K562 (cell line): ENCODE measurements at places on chromosomes 5 and 9. TPM values are rescaled to one million over a fixed set of nuclear protein-coding genes. Genes with fewer than 3 reads are reported as not detected.

DNA sequence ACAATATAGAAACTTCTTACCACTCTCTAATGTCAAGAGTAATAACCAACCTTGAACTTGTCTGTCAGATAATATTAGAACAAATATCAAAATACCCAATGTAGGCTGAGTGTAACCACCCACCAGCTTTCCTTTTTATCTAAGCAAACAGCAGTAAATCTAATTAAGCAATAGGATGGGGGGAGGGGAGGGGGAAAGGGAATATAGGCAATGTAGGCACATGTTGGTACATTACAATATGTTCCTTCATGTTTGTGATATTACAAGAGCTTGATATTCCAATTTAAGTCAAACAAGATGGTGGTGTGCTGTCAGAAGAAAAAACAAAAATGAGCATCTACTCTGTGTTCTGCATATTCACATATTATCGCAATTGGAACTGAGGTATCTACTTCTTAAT lies 158.2 kb downstream of the DENND1A start:
- no peak for DNase-seq

DNA sequence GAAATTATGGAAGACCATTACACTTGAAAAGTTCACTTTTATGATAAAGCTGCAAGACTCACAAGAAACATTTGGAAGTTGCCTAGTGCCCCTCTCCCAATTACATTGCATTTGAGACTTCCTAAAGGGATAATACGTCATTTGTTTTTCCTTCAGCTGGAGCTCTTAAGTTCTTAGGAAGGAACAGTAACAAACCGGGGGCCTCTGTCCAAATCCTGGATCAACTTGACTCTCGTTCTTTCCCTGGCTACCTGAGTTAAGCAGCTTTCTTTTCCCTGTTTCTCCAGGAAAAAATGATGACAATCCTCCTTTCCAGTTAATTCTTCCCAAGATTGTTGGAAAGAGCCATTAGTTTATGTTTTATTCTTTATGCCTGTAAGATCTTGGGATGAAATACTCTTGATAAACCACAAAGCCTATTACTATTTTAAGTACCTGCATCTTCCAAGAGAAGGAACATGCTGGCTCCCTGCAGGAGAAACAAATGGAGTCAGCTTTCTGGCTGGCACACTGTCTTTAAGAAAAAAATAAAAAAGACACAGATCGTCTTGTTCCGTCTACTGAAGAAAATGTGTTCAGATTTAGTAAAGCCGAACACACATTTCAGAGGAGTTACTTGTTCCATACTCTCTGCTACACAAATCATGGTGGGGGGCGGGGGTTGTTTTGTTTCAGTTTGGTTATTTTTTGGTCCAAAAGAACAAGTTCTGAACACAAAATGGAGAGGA lies 297.9 kb downstream of the EFNA5 start:
- DNase-seq, result no peak

GRCh38 chr5:4361753-4362152 lies 766.1 kb downstream of the IRX1 start:
- DNase-seq, result no peak

DNA sequence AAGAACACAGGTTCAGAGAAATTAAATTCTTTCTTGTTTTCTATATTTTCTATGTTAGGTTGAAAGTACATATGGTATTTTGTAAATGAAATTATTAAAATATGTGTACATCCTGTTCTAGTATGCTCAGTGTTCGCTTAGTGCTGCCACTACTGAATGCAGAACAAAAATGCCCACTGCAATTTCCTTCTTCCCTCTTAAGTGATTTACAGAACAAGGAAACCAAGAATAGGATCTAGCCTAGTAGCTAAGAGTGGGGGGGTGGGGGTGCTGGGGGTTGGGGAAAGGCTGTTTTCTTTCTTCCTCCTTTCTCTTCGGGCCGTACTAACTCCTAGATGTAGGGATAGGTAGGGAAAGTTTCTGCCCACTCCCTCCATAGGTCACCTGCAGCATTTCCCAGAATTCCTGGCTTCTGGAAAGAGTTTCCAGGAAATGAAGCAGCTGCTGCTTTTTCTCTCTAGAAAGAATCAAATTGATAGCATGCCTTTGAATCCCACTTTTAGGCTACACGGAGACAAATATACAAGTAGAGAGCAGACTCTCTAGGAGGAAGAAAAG lies 15.7 kb downstream of the SPATA9 start:
- DNase-seq, result no peak

GRCh38 chr5:42020788-42021530 lies 95.9 kb downstream of the FBXO4 start:
- DNase-seq, result no peak

DNA sequence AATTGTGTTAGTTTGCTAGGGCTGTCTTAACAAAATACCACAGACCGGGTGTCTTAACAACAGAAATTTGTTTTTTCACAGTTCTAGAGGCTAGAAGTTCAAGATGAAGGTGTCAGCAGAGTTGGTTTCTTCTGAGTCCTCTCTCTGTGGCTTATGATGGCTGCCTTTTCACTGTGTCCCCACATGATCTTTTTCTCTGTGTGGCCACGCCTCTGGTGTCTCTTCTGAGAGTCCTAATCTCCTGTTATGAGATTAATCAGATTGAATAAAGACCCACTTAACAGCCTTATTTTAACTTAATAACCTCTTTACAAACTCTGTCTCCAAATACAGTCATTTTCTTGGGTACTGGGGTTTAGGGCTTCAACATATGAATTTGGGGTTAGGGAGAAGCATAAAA lies 561.1 kb downstream of the NR2F1-AS1 start:
- no peak for DNase-seq

GRCh38 chr9:29799227-29799626 lies 2225.9 kb upstream of the C9orf72 start:
- DNase-seq, result no peak

- DNase-seq, result no peak
Measured at GRCh38 chr5:65086234-65086890, 317.6 kb downstream of the CWC27 start.

DNA sequence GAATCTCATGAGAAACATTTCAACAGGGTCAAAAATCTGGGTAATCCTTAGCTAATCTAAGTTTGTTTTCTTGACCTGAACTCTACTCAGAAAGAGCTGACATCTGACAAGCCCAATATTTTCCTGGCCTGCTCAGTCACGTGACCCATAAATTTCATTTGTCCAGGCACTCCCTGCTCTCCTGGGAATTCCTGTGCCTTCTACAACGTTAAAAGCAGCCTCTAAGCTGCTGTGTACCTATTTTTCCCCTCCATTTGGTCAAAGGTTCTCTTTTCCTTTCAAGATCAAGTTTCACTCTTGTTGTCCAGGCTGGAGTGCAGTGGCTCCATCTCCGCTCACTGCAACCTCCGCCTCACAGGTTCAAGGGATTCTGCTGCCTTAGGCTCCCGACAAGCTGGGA lies 148.8 kb upstream of the ABCA1 start:
- no peak for DNase-seq

Gene SGCD
- 0.02 TPM in 1 of 2 replicates, not detected in the other for total RNA-seq

Gene NRG2
- total RNA-seq, result 0.07 TPM in 1 of 2 replicates, not detected in the other

Gene SLC28A3
- total RNA-seq, result not detected in 2 replicates

Gene LCN10
- total RNA-seq, result 0.29 TPM in 1 of 2 replicates, not detected in the other
